ENCODE measurements at places on chromosomes 7 and 10.

DNA sequence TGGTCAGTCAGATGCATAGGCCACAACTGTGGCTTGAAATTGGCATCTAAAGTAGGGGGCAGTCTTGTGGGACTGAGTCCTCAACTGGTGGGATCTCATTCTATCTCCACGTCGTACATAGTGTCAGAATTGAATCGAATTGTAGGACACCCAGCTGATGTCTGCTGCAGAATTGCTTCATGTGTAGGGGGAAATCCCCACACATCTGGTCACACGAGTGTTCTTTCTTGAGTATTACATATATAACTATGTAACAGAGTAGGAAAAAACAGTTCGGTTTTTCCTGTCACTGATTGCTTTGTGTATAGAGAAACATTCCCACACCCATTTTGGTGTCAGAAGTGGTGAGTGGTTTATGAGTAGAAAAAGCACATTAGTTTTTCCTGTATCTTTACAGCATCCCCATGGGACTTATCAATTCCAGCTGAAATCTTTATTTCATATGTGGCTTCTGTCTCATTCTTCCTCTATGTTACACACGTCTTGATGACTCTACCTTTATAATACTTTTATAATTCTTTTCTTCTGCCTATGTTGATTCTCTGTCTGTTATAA is 79.4 kb upstream of the PCGF5 start:
- no peak for DNase-seq

DNA sequence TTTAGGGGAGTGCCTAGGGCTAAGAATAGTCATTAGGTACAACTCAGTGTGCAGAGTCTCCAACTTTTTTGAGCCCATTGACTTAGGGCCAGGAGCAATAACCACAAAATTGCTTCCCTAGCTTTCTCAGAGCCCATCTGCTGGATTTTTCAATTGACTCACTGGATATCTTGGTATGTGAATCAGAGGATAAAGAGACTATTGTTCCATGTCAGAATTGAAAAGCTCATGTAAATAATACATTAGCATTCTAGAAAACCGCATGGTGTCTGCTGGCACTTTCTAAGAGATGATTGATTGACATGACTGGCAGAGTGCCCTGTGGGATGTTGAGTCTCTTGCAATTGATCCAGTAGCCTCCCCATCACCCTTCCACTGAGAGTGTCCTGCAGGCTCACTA is 246.2 kb downstream of the CCDC7 start:
- no peak for DNase-seq

- DNase-seq, result no peak
Measured at GRCh38 chr10:72875250-72876055, 18.1 kb upstream of the OIT3 start.

GRCh38 chr7:15751191-15751701 is 64.8 kb upstream of the MEOX2 start:
- no peak for DNase-seq

GRCh38 chr10:84499846-84500245 is 171.5 kb downstream of the CCSER2 start:
- no peak for DNase-seq

DNA sequence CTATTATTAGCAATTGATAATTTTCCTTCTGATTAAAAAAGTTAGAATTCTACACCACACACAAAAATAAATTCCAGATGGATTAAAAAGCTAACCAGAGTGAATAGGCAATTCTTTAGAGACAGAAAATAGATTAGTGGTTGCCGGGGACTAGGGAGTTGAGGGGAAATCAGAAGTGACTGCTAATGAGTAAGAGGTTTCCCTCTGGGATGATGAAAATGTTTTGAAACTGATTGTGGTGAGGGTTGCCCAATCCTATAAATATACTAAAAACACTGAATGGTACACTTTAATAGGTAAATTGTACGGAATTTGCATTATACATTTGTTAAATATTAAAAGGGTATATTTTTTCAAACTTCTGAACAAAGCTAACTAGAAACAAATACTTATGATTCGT is 214.9 kb downstream of the GPAM start:
- no peak for DNase-seq

DNA sequence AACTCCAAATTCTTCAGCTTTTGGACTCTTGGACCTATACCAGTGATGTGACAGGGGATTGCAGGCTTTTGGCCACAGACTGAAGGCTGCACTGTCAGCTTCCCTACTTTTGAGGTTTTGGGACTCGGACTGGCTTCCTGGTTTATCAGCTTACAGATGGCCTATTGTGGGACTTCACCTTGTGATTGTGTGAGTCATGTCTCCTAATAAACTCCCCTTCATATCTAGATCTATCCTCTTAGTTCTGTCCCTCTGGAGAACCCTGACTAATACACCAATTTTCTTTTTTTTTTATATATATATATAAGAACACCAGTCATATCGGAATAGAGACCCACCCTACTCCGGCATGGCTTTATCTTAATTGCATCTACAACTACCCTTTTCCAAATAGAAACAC is 166.8 kb downstream of the ETV1 start:
- no peak for DNase-seq

DNA sequence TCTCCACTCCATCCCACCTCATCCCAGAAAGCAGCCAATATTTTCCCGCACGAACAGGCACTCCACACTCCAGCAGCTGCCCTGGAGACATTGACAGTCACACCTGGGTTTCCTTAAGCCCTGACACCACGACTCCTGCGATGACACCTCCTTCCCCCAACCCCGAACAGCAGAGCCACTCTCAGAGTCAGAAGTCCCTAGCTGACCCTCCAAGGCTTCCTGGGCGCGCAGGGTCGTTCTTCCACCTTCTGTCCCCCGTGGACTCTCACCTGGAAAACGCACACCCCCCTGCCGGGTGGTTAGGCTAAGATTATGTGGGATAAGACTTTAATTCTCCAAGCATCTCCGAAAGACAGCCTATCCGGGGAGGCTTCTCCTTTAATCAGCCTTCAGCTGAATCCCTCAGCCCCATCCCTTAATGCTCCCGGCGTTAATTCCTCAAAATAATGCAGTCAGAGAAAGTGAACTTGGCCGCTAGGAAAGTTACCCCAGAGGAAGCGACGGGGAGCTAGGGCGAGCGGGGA is 1.1 kb downstream of the DENND11 start:
- no peak for DNase-seq

GRCh38 chr7:90605055-90605454 is 8.9 kb downstream of the CDK14 start:
- DNase-seq, result no peak

DNA sequence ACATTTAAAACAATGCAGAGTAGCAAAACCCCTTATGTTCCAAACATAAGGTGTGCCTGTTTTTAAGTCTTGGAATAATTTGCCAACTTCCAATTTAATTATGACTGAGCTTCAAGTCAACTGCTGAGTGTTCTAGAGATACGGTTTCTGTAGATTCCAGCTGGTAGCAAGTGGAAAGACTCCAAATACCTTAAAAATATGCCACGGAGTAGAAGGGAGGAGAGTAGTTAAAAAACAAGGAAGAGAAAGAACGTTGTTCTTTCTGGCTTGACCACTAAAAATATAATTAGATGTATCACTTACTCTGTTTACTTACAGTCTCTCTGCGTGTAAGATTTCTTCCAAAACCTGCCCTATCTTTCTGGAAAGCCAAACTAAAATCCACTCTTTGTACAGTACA is 24.5 kb upstream of the ABLIM1 start:
- no peak for DNase-seq

GRCh38 chr7:158657189-158657746 is 47.3 kb downstream of the NCAPG2 start:
- no peak for DNase-seq

- DNase-seq, result no peak
Measured at GRCh38 chr7:39085590-39086049, 107.9 kb downstream of the POU6F2 start.
